ENCODE measurements at places on chromosomes 16 and 17.
A peak's percentile ranks its signal among the peaks of the same experiment; 100 is the strongest.

DNA sequence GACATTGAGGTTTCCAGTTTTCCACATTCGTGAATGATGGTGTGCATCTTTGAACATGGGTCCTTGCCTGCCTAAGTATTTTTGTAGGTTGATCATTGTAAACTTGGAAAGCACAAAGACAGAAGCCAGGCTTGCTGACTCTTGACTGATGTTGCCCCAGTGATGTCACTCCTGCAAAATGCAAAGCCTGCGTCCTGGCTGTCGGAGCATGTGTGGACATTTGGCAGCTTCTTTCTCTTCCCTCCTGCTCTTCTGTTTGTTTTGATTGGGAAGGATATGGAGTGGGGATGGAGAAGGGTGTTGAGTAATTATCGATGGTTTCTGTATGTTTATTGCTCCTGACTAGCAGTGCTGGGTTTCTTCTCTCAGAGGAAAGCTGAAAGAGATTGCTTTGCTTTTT, 3.2 kb downstream of the NDE1 start:
- DNase-seq, result no peak

GRCh38 chr16:57807968-57808528, 5.8 kb upstream of the KIFC3 start:
- no peak for DNase-seq

GRCh38 chr17:5563456-5563855, 20.9 kb downstream of the NLRP1 start:
- DNase-seq, result no peak

GRCh38 chr16:87464691-87465300, 28.0 kb downstream of the ZCCHC14 start:
- peak; percentile 58 for DNase-seq

DNA sequence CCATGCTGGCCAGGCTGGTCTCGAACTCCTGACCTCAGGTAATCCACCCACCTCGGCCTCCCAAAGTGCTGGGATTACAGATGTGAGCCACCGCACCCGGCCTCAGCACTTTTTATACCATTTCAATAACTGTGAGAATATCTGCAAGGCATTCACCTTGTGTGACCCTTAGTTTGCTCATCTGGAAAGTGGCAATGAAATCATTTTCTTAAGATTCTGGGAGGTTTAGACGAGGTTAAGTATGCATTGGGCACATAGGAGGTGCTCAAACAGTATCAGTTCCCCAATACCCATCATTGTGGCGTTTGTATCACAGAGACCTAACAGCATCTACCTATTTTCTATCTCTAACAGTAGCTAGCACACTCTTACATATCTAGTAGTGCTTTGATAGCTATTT, 481.9 kb upstream of the ERCC4 start:
- no peak for DNase-seq

- DNase-seq, result no peak
These were observed 1.9 kb upstream of the SLC5A2 start for GRCh38 chr16:31480851-31481536.

GRCh38 chr16:56682703-56683397, 580 bp downstream of the MT1X start:
- no peak for DNase-seq

GRCh38 chr17:15406081-15406480, 61.3 kb downstream of the CDRT4 start:
- no peak for DNase-seq

DNA sequence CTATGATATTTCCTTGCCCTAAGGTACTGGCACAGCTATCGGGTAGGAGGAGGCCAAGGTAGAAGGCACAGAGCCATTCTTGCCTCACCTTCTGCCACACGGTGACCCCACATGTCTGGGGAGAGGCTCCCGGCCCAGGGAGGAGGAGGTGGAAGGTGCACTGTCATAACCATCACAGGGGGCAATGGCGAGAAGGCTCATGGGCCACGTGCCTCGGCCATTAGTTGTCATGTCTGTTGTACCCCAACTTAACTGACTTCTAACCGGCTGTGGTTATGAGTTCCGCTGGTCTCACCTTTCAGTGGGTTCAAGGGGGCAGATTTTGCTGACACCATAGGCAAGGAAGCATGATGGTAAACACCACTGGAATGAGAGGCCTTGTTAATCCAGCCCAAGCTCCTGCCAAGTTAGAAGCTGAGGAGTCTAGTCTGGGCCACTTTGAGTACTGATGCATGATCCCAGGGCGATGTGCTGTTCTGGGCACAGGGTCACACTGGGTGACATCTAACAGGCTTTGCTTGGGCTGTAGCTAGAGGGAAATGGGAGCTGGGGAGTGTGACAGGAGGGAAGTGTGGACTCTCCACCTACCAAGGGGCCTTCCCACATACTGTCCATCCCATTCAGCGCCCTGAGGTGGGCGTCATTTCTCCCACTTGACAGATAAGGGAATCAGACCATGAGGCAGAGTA, 39.6 kb downstream of the HLF start:
- no peak for DNase-seq

- no peak for DNase-seq
These were observed 212.2 kb upstream of the RPL38 start for GRCh38 chr17:73991260-73991659.

- DNase-seq, result no peak
These were observed 553.2 kb downstream of the MAF start for GRCh38 chr16:79047337-79047736.

DNA sequence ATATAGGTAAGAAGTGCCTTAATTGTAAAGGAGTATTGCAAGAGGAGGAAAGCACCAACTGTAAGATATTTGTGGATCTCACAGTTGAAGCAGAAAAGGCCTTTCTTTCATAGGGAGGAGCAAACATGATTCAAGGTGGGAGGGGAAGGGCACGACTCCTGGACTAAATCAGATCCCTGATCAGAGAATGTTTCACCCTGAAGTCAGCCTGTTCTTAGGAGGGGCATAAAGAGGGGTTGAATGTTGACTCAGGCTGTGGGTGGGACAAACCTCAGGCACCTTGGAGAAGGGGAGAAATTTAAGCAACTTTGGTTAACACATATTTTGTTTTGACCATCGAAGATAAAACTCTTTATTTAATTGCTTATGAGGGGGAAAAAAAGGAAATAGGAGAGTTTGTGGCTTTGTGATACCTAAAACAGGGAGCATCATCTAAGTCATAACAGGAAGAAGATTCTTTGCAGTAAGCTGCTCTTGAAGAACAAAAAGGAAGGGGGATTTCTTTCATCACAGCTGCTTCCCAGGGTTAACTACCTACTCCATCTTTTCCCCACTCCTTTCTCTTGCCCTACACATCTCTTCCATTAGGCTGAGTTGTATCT, 158.6 kb upstream of the ZNF267 start:
- no peak for DNase-seq

DNA sequence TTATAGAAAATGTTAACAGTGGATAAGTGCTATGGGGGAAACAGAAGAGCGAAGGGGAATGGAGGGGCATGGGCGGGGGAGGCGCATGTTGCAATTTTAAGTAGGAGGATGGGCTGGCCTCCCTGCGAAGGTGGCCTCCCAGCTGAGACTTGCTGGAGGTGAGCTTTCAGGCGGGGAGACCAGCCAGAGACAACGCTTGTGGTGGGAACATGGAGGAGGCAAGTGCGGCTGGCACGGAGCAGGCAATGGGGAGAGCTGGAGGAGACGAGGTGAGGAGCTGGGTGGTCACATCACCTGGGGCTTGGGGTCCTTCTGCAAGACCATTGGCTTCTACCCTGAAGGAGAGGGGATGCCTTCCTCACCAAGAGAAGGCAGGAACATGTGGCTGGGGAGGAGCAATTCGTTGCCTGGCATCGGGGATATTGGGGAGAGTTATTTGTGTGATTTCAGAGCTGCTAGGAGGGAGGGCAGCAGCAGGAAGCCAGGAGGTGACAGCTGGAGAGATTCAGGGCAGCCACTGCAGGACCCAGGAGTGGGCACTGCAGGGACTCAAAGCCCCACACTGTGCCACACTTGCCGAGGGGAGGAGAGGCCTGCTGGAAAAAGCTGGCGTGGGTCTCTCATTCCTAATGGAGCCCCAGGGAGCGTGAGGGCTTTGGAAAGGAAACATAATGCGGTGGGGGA, 34.4 kb downstream of the PMFBP1 start:
- DNase-seq, result no peak

DNA sequence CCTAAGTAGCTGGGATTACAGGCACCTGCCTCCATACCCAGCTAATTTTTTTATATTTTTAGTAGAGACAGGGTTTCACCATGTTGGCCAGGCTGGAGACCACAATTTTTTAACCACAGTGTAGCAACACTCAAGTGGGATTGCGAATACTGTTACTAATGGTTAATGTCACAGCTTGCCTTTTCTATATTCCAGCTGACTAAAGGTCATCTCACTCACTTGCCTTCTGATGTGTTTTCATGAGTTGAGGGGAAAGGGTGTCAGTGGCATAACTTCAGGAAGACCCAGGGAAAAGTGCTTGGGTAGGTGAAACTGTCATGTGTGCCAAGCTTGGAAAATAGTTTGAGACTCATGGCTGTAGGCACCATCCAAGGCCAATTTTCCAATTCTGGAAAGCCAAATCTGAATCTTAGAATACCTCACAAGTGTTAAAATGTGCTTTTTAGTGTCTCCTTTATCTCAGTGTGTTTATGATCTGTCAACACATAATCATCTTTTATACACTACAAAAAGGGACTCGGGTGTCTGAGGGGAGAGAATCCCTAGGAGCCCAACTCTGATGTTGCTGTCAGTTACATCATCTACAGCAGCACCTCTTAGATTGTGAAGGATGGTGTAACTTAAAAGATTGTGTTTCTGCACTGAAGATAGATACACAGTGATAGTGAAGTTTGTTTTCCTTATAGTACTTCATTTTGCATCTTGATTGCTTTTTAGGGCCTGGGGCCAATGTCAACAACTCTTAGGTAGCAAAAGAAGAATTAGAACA, 27.1 kb downstream of the OGFOD1 start:
- DNase-seq, result no peak

- DNase-seq, result no peak
These were observed 12.2 kb upstream of the ITGAE start for GRCh38 chr17:3813171-3813570.

Data from brain pericyte (primary cell).